Activated CD4-positive, alpha-beta T cell treated with anti-CD3 and anti-CD28 coated beads, Interleukin-2, amount 50 U/mL, for 48 hours (primary cell): ENCODE measurements at places on chromosomes 11 and 22.
A peak's percentile ranks its signal among the peaks of the same experiment; 100 is the strongest.

- DNase-seq = no peak
These were observed 428.5 kb downstream of the TMEM135 start for GRCh38 chr11:87466223-87466622.

DNA sequence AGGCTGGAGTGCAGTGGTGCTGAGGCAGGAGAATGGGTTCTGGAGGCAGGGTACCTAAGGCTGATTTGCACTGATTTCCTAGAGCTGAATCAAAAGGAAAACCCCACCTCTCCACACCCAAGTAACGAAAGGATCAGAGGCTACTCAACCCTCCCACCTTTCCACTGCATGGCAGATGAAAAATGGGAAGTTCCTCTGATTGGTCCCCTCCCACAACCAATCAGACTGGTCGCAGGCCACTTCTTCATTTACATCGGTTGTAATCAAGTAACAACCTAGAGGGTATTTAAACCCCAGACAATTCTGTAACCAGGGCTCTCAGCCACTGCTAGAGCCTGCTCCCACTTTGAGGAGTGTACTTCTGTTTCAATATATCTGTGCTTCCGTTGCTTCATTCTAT, 18.6 kb upstream of the PARVB start:
- no peak for DNase-seq

GRCh38 chr11:69919659-69920344, 100.6 kb upstream of the FGF3 start:
- DNase-seq = no peak

DNA sequence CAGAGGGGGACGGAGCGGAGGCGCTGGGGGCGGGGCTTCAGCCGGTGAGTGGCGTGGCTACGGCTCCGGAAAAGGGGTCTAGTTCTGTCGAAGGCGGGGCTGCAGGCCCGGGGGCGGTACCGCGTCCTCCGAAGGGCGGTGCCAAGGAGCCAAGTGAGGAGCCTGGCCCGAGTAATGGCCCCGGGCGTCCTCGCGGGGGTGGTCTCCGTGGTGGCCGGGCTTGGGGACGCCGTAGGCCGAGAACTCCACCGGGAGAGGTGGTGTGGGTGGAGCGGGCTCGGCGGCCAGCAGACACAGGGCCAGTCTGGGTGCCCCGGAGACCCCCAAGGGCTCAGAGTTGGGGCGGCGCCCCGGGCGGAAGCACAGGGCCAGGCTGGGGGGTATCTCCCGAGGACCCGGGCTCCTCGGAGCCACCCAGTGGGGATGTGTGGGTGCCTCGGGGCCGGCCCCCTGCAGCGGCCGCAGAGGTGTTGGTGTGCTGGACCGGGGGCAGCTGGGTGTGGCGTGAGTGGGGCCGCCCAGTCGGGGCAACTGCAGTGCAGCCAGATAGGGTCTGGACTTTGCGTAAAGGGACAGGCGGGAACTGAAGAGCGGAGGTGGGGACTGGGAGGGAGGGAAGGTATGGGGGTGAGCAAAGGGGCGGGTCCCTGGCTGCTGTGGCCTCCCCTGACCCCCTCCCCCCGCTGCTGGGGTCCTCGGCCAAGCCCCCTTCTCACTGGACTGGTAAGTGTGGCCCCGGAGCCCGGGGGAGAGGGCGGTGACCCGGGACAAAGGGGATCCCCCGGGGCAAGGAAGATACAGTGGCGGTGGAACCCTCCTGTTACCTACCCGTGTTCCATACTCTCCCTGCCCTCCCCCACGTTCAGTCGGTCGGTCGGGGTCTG, 838 bp downstream of the FKBP2 start:
- DNase-seq = peak; percentile 47

- DNase-seq = no peak
These were observed 29.3 kb upstream of the MMP7 start for GRCh38 chr11:102559839-102560238.

DNA sequence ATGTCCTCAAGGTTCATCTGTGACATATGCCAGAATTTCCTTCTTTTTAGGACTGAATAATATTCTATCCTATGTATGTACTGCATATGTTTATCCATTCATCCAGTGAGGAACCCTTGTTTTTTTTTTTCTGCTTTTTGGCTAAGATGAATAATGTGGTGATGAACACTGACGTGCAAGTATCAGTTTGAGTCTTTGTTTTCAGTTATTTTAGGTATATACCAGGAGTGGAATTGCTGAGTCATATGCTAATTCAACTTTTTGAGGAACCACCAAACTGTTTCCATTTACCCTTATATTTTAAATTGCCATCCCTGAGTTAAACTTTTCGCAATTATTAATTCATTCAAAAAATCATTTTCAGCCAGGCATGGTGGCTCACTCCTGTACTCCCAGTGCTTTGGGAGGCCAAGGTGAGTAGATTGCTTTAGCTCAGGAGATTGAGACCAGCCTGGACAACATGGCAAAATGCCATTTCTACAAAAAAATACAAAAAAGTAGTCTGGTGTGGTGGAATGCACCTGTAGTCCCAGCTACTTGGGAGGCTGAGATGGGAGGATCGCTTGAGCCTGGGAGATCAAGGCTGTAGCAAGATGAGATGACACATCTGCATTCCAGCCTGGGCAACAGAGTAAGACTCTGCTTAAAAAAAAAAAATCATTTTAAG, 64.2 kb downstream of the MICAL2 start:
- DNase-seq = no peak

DNA sequence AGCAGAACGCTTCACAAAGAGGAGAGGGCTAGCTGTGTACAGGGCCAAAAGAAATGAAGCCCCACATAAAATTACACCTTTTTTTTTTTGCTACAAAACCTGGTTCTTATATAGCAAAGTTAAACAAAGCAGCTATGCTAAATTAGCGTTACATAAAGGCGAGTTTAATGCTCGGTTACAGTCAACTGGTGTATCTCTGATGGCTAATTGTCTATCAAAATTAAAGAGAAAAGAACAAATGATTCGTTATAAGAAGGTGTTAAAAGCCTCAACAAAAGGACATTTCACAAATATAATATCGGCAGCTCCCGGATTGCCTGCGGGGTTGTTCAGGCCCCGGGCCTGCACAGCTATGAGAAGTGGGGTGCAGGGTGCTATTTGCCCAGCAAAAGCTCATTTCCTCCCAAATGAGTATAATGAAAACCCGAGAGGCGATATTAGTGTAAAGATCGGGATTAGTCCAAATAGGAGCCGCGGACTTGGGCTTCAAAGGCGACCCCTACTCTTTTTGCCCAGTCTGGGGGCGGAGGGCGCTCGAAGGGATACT, 13.3 kb upstream of the PAX6 start:
- DNase-seq = no peak

- DNase-seq = no peak
These were observed 63.5 kb downstream of the CRYBB2 start for GRCh38 chr22:25282671-25283561.

DNA sequence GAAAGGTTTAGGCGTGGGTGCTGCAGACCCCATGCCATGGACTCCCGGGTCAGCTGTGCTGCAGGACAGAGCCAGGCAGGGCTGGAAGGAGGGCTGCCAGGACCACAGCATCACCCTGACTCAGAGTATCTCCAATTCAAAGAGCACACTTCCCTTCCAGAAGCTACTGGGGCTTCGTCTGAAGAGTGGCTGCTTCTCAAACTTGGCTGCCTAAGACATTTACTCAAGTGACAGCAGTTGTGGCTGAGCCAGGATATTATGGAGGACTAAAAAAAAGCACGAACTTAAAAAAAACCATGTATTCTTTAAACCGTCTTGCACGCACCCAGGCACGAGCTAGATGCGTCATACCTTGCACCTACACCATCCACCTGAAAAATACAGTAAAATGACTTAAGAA, 13.0 kb upstream of the BID start:
- no peak for DNase-seq

DNA sequence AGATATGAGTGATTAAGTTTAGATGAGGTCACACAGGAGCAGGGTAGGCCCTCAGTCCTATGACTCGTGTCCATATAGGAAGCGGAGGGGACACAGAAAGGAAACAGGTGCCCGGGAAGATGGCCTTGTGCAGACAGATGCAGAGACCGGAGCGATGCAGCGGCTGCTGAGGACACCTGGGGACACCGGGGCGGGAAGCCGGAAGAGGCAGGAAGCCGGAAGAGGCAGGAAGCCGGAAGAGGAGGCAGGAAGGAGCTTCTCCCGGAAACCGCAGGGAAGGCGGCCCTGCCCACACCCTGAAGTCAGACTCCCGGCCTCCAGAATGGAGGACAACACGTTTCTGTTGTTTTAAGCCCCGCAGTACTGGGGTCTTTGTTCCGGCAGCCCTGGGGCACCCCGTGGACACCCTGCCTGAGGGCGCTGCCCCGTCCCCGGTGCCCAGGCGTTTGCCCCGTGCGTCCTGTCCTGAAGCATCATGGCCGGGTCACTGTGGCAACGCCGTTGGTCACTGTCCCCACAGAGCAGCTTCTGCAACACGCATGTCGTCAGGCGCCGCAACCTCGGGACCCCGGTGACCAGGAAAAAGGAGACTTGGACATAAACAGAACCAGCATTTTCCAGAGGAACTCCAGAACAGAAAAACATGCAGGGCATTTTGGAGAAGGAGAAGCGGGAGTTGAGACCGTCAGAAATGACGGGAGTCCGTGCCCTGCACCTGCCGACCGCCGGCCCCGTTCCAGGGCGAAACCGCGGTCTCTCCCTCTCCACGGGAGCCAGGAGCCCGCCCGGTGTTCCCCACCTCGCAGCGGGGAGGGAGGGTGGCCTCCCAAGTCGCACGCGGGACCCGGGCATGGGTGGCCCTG, 103.4 kb downstream of the BRD1 start:
- DNase-seq = peak; percentile 60

GRCh38 chr11:62843466-62843865, 4.1 kb upstream of the WDR74 start:
- DNase-seq = no peak

GRCh38 chr11:18310800-18311340, 11.1 kb downstream of the HPS5 start:
- DNase-seq = no peak

DNA sequence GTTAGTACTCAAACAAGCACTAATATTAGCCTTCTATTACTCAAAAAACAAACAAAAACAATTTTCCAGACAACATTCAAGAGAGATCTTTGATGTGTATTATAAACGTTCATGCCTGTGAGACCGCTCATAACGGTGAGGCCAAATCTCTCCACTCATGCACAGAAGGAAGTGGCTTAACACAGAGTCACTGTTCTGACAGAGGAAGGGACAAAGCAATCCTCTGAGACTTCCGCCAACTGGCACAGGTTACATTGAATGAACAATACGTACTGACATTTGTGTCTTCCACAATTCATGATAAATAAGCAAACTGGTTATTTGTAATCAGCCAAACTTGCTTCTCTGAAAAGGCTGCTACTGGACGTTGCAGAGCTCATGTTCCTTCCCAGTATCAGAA, 30.5 kb downstream of the CHKA start:
- no peak for DNase-seq

GRCh38 chr22:27846910-27847309, 45.4 kb upstream of the MN1 start:
- no peak for DNase-seq

DNA sequence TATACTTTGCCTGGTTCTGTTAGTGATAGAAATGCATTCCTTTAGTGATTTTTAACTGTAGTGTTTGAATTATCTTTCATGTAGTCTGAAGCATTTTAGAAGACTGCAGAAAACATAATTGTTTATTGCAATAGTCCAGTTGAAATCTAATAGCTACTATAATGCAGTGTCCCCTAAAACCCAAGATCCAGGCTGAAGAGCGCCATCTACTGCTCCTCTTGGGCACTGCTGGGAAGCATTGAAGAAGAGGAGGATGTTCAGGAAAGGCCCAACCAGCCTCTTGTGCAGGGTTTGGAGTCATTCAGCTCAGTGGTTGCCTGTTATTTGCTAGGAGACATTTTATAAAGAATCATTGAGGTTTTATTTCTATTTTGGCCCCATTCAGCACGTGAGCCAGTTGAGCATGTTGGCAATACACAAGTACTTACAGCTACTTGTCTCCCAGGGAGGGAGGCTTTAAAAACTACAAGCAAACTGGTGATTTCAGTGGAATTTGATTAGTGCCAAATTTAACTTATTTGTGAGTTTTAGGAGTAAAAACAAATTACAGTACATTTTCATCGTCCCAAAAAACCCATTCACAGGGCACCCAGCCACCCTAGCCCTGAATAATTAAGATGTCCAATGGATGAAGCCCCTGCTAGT, 74.9 kb upstream of the HORMAD2 start:
- DNase-seq = peak; percentile 75

GRCh38 chr22:30721741-30722140, 27.1 kb downstream of the OSBP2 start:
- no peak for DNase-seq

DNA sequence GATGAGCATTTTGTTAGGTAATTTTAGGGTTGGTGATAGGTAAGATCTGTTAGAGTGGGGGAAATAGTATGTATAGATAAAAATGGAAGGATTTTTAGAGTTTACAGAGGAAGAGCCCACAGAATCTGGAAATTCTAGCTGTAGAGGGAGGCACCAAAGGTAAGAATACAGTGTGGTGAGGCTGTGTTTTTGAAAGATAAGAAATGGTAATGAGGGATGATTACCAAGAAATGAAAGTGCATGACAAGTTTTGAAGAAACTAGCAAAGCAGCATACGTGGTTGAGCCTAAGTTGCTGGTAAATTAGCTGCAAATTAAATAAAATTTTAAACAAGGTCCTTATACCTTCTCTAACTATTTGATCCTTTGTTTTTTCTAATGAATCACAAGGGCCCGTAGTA, 14.6 kb upstream of the RASSF10 start:
- no peak for DNase-seq

DNA sequence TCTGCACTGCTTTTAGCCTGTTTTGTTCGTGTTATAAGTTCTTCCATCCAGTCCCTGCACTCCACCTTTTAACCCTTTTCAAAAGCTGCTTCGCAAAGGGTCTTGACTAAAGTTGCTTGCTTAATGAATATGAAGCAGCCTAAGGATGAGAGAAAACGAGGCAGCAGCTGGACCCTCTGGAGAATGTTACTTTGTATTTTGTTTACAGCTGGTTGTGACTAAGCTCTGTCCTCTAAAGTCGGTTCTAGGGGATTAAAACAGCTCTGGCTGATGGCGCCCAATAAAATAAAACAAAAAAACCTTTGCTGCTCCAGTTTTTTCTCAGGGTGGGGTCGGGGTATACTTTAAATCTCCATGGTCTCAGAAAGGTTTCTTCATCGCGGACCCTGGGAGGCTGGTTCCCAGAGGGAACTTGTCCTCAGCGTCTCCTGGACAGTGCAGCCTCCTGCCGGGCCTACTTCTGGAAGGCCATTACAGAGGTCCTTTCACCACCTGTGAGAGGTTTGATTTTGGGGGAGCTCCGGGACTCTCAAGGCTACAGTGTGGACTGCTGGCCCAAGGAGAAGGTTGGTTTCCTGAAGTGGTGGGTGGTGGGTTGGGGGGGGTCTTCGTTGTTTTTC, 836 bp upstream of the RBM4 start:
- no peak for DNase-seq
